ENCODE measurements at places on chromosomes 4 and X.

DNA sequence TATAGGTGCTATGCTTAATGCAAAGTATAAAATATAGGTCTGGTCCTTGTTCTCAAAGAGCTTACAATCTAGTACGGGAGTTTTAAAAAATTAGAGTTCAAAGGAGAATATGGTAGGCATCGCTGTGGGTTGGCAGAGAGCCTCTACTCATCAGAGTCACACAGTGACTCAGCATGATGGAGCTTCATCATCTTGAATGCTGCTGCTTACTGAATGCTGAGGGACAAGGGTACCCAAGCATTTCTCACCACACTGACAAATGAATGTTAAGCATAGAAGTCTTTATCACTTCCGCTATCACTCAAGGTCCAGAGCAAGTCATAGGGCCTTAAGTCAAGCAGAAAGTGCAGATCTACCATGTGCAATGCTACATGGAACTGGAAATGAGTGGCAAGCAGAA, 268.6 kb upstream of the IGFBP7 start:
- DNase-seq: no peak

DNA sequence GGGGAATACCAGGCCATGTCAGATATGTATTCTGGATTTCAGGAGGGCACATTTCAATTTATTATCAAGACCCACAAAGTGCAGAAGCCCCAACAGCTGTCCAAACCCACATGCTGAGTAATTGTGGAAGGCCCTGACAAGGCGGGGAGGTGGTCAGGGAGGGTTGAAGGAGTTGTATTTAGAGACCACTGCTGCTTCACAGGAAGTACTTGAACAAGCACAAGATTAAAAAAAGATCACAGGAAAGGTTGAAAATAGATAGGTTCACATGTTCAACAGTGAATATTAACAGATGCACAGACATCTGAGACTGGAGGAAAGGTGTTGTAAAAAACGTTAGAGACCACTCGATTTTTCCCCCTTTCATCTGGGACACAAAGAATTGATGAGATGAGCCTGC, 17.9 kb downstream of the ATP8A1 start:
- DNase-seq: no peak

- DNase-seq: peak; percentile 59
Measured at GRCh38 chrX:10022580-10023245, 55.6 kb downstream of the CLDN34 start.

DNA sequence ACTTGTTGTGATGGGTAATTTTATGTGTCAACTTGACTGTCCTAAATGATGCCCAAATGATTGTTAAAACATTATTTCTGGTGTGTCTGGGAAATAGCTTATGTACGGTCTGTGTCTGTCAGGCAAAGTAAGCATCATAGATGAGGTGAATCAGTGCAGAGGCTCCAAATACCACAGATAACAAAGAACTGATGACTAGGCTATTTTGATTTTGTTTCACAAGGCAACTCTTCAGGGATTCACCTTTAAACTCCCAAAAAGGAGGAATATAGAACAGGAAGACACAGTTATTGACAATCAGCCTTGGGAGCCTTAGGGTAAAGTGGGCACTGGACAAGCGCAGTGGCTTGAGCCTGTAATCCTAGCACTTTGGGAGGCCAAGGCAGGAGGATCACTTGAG, 290.7 kb downstream of the PCDH10 start:
- no peak for DNase-seq

GRCh38 chr4:25029479-25030276, 1.1 kb downstream of the LGI2 start:
- DNase-seq: no peak

- DNase-seq: no peak
Measured at GRCh38 chr4:77731656-77732055, 87.5 kb downstream of the CNOT6L start.

- DNase-seq: no peak
Measured at GRCh38 chrX:73562458-73562857, 539 bp upstream of the CHIC1 start.

Data from testis (tissue), 5 donors.